Amniotic epithelial cell (primary cell): ENCODE measurements at places on chromosomes 3 and 15.

- peak; percentile 92 for DNase-seq
Measured at GRCh38 chr15:88989578-88989977, 76.4 kb upstream of the MFGE8 start.

GRCh38 chr15:79994615-79995014 lies 23.6 kb upstream of the BCL2A1 start:
- DNase-seq = peak; percentile 71

DNA sequence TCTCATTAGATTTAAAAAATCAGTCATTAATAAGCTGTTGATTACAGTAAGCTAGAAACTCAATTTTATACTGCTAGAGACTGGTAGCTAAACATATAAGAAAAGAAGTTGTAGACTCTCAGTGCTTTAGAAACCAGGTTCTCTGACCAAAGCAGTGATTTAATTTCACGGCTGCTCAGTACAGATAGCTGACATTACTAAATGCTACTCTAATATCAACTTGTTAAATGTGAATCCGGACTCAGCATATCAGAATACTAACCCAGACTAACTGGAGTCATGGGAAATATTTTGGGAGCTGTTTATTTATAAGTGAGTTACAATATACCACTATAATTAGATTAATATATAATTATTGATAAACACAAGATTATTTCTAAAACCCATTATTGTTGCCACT lies 80.4 kb downstream of the NEDD4 start:
- peak; percentile 35 for DNase-seq

GRCh38 chr3:32709346-32709745 lies 24.4 kb downstream of the CNOT10 start:
- DNase-seq = no peak

GRCh38 chr3:180571831-180572598 lies 29.9 kb upstream of the TTC14 start:
- no peak for DNase-seq

GRCh38 chr3:176796371-176796770 lies 400.9 kb downstream of the TBL1XR1 start:
- peak; percentile 74 for DNase-seq

GRCh38 chr3:112351036-112351435 lies 18.1 kb downstream of the CD200 start:
- no peak for DNase-seq

DNA sequence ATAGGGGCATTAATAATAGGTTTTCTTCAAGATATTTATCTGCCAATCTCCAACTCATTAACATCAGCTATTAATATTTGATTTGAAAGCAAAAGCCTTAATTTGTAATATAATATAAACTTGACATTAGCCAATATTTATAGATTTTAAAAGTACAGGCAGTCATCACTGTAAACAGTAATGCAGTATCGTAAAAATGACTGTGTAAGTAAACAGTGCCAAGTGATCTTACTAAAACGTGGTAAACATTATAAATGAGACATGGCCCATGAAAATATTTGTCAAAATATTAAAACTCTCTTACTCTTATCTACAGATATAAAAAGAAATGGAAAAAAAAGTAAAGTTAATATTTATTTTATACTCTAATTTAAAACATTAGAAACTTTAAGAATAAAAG lies 101.6 kb upstream of the EPHA6 start:
- no peak for DNase-seq

GRCh38 chr3:49163609-49164008 lies 2.5 kb downstream of the CCDC71 start:
- no peak for DNase-seq

GRCh38 chr15:57554812-57555179 lies 36.9 kb upstream of the MYZAP start:
- no peak for DNase-seq
